ENCODE measurements at places on chromosomes 1 and 21.

- DNase-seq, result no peak
Measured at GRCh38 chr1:28540651-28541050, 12.2 kb upstream of the TRNAU1AP start.

GRCh38 chr21:42469272-42469671, 26.8 kb downstream of the RSPH1 start:
- DNase-seq, result no peak

DNA sequence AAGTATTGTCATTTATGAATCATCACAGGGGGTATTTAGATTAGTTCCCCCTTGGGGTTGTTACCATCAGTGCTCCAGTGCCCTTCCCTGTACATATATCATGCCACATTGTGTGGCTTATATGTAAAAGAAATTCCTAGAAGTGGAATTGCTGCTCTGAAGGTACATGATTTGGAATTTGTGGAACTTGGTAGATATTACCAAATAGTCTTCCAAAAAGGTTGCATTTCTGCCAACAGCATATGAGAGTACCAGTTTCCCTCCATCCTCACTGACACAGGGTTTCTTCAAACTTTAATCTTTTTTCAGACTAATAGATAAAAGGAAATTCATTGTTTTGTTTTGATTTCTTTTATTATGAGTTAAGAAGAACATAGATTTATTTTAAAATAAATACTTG, 41.3 kb downstream of the AKNAD1 start:
- no peak for DNase-seq

- DNase-seq, result no peak
Measured at GRCh38 chr1:88897070-88897730, 5.8 kb upstream of the GTF2B start.

GRCh38 chr1:52601991-52602855, at the start of gene GPX7:
Gene GPX7 (plus strand): TSS chr1:52602371. CDS start chr1:52602410, 39 bp downstream.
- DNase-seq, result peak; percentile 29

- peak; percentile 39 for DNase-seq
Measured at GRCh38 chr21:40841524-40842196, 5.3 kb downstream of the DSCAM start.

GRCh38 chr1:245683676-245684075, 528.9 kb downstream of the KIF26B start:
- DNase-seq, result no peak

- DNase-seq, result no peak
Measured at GRCh38 chr1:4775506-4775905, 121.1 kb downstream of the AJAP1 start.

- DNase-seq, result no peak
Measured at GRCh38 chr1:115811140-115811828, 29.6 kb downstream of the NHLH2 start.

GRCh38 chr1:29306471-29307140, 70.3 kb downstream of the PTPRU start:
- DNase-seq, result no peak

DNA sequence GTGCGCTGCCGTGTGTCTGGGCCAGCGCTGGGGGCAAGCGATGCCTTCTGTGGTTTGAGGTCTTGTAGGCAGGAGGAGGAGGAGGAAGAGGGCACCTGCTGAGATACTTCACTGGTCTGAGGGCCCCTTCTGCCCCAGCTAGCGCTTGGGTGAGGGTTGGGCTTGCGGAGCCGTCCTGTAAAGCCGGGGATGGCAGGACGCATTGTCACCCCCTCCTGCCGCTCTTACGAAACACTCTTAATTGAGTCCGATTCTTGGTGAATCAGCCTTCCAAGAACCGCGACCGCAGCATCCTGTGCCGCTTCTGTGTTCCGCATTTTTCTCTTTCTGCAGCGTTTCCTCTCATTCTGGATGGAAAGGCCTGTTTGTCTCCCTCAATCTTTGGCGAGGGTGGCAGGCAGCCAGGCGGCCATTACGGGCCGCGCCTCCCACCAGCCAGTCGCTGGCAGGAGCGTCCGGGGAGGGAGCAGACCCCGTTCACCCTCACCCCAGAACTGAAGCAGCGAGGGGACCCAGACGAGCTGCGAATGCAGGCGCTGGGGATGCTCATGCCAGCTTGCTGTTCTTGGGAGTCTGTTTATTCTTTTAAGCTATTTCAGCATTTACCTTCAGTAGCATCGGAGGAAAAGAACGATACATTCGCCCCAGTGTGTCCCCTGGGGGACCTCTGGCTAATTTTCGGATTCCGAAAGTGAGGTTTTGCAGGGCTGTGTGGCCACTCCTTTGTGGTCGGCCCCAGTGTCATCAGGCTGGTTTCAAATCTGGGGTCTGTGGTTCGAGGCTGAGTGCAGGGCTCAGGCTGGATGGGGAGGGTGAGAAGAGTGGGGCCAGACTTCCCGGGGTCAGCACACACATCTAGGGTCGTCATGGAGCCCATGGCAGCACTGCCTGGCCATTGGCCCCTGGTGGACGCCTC, 62.7 kb downstream of the SKI start:
- DNase-seq, result no peak

DNA sequence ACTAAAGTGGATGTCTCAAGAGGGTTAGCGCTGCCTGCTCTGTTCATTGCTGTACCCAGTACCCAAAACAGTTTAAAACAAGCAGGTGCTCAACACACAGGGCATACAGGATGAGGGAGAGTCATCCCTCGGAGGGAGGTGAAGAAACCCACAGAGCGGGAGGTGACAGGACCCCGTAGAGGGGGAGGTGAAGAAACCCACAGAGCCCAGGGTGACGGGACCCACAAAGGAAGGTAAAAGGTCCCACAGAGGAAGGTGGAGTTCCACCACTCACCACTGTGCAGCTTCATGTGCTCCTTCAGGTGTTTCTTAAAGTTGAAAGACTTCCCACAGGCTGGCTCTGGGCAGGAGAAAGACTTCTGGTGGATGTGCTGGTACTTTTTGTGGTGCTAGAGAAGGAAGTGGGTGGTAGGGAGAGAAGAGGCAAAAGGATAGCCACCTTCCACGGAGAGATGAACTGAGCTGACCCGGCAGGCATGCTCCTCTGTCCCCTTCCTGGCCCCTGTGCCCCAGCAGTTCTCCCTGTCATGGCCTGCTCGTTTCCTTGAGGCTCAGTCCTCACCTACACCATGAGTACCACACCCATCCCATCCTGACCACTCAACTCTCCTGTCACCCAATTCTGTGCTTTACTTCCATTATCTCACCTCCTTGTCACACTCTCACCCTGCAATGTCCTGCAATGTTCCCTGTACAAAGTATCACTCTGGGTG, 5.1 kb downstream of the ZNF692 start:
- no peak for DNase-seq

- no peak for DNase-seq
Measured at GRCh38 chr1:198497326-198498102, 43.0 kb downstream of the ATP6V1G3 start.

DNA sequence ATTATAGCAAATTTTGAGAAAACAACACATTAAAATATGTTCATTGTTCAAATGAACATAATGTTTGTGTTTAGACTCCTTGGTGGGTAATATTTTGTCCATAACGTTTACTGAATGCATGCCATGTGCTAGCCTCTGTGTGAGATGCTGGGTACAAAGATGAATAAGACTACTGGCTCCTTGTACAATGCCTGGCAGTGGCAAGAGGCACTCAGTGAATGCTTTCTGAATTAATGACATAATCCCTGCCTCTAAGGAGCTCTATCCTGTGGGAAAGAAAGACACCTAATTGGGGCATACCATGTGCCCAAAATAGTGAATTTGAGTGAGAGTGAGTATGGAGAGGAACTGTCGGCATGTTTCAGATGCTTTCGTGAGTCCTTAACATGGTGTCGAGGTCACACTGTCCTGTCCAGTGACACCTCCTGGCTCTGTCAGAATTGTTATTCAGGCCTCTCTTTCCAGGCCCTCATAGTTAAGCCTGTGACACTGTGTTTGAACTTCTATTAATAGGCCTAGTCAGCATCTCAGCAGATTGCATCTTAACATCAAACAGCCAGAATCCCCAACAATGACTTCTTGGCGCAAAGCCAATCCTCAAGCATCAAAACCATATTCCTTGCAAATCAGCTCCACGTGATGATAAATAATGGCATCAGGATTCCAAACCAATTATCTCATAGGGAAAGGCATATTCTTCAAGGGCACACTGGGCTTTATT, 32.8 kb upstream of the S1PR1 start:
- DNase-seq, result no peak

GRCh38 chr1:54795841-54796468, 5.2 kb downstream of the TTC22 start:
- no peak for DNase-seq

GRCh38 chr1:7827126-7827955, 25.5 kb downstream of the UTS2 start:
- DNase-seq, result no peak

DNA sequence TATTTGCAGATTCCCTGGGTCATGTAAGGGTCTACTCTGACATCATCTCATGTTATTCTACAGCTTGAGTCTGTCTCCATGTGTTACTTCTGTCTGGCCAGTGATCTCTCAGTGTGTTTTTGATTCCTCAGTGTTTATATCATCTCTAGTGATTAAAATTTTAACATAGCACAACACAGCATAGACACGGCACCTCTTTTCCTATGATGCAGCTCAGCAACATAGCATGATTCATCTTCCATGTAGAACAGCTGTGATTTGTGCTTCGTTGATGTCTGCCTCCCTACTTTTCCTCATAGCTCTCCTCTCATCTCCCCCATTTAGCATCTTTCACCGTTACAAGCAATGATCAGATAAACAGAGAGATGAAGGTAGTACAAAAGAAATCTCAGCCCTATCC, 163.9 kb upstream of the DPT start:
- no peak for DNase-seq

DNA sequence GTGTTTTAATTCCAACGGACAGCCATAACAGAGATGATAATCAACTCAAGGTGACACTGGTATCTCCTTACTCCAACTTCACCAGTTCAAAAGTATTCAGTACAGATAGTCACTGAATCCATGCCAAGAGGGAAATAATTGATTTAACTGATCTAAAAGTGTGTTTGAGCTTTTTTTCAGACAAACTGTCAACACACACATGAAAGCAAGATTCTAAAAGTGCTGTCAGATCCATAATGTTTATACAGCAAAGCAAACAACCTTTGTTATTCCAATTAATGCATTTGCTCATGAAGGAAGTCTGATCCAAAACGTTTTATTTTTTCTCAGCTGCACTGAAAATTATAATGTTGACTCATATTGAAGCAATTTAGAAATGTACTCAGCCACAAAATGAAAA, 5.9 kb upstream of the PRKAA2 start:
- peak; percentile 90 for DNase-seq

DNA sequence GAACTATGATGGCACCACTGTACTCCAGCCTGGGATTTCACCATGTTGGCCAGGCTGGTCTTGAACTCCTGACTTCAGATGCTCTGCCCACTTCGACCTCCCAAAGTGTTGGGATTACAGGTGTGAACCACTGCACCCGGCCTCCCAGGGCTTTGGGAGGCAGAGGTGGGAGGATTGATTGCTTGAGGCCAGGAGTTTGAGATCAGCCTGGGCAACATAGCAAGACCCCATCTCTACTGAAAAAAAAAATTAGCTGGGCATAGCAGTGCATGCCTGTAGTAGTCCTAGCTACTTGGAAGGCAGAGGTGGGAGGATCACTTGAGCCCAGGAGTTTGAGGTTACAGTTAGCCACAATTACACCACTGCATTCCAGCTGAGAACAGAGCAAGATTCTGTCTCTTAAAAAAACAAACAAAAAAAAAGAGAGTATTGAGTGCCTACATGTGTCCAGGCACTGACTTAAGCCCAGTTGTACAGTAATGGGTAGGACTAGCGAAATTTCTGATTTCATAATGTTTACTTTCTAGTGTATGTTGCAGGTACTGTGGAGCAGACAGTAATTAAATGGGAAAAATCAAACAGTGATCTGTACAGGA, 4.2 kb downstream of the MANEAL start:
- DNase-seq, result no peak

- DNase-seq, result no peak
Measured at GRCh38 chr1:62437273-62437940, 558 bp downstream of the USP1 start.

DNA sequence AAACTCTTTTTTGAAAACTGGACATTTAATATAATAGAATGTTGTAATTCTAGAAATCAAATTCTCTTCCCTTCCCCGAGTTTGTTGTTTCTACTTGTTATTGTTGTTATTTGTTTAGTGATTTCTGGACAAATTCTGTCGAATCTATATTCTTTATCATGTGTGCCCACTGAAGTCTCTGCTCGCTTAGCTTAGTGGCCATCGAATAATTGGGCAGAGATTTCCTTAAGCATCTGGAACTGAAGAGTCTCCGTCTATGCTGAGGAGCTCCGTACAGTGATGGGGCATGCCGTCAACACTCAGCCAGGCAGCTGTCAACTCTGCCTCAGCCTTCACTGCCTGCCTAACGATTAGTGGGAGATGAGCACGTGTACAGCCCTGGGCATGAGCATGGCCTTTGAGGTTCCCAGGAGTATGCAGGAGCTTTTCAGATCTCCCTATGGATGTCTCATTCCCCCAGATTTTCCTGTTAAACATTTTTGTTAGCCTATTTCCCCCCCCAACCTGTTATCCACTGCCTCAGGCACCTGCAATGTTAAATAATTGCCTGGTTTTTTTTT, 66.8 kb downstream of the SLX9 start:
- no peak for DNase-seq

DNA sequence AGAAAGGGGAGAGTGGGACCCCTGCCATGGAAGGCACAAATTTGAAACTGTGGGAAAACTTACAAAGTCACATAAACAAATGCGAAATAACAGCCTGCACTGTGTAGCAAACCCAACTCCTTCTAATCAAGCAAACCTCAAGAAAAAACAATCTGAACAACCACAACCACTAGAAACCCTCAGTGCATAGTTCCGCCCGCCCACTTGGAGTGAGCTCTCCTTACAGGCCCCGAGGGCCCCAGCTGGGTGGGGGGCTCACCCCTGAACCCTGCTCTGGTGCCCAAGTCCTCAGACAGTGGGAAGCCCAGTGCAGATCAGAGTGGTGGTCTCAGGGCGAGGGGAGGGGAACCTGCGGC, 931 bp upstream of the MXRA8 start:
- no peak for DNase-seq

- DNase-seq, result no peak
Measured at GRCh38 chr1:77732090-77732489, 27.6 kb downstream of the USP33 start.

DNA sequence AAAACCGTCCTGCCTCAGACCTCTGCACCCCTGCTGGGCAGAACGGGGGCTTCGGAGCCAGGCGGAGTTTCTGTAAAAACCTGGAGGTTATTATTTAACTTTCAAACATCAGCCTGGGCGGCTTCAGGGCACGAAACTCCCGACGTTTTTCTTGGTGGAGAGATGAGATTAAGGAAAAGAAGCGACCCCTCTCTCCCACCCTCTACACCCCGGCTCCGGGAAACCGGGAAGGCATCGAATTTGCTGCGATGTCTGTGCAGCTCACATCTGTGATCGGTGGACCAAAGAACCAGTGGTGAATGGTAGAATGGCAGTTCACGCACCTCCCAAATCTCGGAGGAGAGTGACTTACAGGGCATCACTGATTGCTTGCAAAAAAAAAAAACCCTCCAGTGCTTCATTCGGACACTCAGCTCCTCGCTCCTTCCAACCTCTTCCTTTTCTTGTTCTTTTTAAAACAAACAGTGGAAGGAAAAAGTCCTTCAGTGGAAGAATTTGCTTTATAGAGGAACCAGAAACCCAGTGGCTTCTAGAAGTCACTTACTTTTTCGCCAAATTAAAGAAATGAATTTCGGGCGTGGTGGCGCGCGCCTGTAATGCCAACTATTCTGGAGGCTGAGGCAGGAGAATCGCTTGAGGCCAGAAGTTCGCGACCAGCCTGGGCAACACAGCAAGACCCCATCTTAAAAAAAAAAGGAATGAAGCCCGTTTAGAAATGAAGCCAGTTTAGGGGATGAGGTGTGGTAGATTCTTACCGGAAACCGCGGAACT, 884 bp downstream of the PHACTR4 start:
- DNase-seq, result no peak
